ENCODE measurements at places on chromosomes 5 and 9.

GRCh38 chr5:59173578-59173977 lies 590.7 kb downstream of the RAB3C start:
- no peak for DNase-seq

GRCh38 chr9:96071815-96072124 lies 196.3 kb downstream of the ERCC6L2 start:
- DNase-seq = no peak

- DNase-seq = peak; percentile 80
Observed at GRCh38 chr5:174935854-174936474, 211.6 kb downstream of the MSX2 start.

DNA sequence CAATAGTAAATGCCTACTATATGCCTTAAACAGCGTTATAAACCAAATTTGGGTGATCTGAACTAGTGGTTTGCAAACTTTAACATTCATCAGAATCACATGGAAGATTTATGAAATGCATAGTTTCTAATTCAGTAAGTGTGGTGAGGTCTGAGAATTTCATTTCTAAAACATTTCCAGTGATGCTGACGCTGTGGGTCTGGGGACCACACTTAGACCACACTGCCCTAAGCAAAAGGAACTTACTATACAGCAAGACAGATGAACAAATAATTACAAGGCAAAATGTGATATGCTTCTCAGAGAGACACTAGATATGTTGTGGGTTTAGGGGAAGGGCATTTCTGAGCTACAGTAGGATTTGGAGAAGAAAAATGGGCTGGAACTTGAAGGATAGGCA lies 72.6 kb downstream of the OXCT1 start:
- DNase-seq = no peak

- no peak for DNase-seq
Observed at GRCh38 chr5:156835905-156836304, 14.2 kb upstream of the PPP1R2B start.

- DNase-seq = no peak
Observed at GRCh38 chr9:74007833-74008232, 489.3 kb upstream of the RORB start.

- DNase-seq = no peak
Observed at GRCh38 chr5:53884844-53885243, 324.4 kb downstream of the NDUFS4 start.

GRCh38 chr9:111525056-111525977 lies at the start of gene ZNF483:
TSS of gene ZNF483 (plus strand) at chr9:111525179. CDS start at chr9:111527396, 2,217 bp downstream.
- peak; percentile 93 for DNase-seq

DNA sequence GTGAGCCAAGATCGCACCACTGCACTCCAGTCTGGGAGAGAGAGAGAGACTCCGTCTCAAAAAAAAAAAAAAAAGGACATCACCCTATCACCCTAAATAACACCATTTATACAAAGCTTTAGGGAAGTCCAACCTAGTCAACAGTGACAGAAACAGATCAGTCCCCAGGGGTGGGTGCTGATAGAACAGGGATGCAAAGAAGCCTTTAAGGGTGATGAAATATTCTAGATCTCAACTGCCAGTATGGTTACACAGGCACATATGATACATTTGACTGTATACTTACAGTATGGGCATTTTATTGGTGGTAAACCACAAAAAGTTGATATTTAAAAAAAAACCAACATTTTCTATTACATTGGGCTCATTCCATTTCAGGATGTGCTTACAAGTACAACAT lies 4.8 kb downstream of the RETREG1 start:
- DNase-seq = no peak

- no peak for DNase-seq
Observed at GRCh38 chr9:6708732-6709131, 49.0 kb upstream of the KDM4C start.

- peak; percentile 6 for DNase-seq
Observed at GRCh38 chr5:128536254-128537220, 1.5 kb downstream of the FBN2 start.

- DNase-seq = no peak
Observed at GRCh38 chr9:105320568-105320967, 76.1 kb downstream of the SLC44A1 start.

DNA sequence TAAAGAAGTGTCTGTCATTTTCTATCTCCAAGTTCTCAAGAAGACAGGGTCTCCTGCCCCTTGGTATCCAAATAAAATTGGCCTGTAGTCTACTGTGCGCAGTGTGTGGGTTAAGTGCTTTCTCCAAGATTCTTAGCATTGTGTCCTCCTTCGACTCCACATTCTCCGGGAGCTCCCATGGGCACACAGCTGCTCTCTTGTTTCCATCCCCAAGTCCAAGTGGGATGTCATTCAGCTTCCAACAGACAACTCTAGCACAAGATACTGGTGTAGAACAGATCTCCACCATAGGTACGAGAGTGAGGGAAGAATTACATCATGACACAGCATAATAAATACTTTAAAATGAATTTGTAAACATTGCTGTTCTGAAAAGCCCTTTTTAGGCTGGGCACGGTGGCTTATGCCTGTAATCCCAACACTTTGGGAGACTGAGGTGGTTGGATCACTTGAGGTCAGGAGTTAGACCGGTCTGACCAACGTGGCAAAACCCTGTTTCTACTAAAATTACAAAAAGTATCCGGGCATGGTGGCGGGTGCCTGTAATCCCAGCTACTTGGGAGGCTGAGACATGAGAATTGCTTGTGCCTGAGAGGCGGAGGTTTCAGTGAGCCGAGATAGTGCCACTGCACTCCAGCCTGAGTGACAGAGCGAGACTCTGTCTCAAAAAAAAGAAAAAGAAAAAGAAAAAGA lies 196.2 kb downstream of the C9orf152 start:
- DNase-seq = no peak
